HepG2 (cell line): ENCODE measurements at places on chromosomes 1 and 21. TPM values are rescaled to one million over a fixed set of nuclear protein-coding genes. Genes with fewer than 3 reads are reported as not detected.

ALX3 gene
- not detected in 2 replicates for total RNA-seq

STIL gene
- total RNA-seq: 18.6 and 22.8 TPM in 2 replicates

PAQR6 gene
- 0.14 and 0.82 TPM in 2 replicates for total RNA-seq

HRNR gene
- not detected in 2 replicates for total RNA-seq

RAB42 gene
- total RNA-seq: 10.3 and 10.4 TPM in 2 replicates

TMEM222 gene
- total RNA-seq: 9.9 and 22.7 TPM in 2 replicates

RYR2 gene
- not detected in 2 replicates for total RNA-seq

HSPB7 gene
- total RNA-seq: not detected in 2 replicates

SLAMF8 gene
- total RNA-seq: not detected in 2 replicates

AQP10 gene
- total RNA-seq: not detected in 2 replicates
